Heart right ventricle (tissue), 16 donors: ENCODE measurements at places on chromosomes 5 and 9. TPM values are rescaled to one million over a fixed set of nuclear protein-coding genes. Genes with fewer than 3 reads are reported as not detected.

GRCh38 chr9:14909601-14909960 lies 647 bp downstream of the FREM1 start:
- DNase-seq = no peak

- no peak for DNase-seq
Measured at GRCh38 chr5:166784545-166785078, 1506.8 kb upstream of the WWC1 start.

DNA sequence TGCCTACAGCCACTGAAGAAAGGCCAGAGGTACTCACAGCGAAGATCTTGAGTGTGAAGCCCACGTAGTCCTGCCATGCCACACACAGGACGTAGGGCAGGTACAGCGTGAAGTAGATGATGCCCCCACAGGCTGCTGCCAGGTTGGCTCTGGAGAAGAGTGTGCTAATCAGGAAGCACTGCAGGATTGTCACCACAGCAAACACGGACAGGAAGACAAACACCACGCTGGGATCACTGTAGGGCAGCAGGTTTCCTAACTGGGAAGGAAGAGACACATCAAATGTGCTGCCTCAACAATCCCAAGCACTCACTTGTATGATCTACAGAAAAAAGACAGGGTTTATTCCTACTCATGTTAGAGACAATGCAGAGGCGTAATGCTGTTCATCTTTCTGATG lies 63.0 kb downstream of the NIPSNAP3B start:
- DNase-seq = no peak

DNA sequence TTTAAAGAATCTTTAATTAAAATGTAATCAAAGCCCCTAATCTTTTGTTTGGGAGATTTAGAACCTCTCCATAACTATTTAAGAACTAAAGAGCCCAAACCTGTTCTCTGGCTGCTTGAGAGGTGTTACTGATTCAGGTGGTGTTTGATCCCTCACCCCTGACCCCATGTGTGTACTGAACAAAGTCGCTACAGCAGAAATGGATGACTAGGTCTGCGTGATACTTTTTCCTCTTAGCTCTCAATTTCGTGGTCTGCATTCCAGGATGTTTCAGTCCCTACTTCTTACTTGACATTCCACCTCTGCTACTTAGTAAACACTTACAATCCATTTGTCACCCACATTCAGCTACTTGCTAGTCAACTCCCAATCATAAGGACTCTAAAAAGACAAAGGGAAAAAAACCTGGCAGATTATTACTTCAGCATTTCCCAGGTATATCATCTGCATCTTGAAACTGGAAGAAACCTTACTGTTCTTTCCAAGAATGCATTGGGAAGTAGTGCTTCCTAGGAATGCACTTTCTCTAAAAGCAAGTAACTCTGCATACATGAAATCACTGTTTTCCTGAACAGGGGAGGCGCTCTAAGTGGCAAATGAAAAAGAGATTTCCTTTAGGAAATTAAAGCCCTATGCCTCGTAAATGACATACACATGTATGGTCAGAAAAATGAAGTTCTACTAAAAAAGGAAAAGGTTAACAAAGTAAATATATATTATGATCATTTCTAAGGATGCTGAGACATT lies 1091.6 kb downstream of the PTPRD start:
- no peak for DNase-seq

DNA sequence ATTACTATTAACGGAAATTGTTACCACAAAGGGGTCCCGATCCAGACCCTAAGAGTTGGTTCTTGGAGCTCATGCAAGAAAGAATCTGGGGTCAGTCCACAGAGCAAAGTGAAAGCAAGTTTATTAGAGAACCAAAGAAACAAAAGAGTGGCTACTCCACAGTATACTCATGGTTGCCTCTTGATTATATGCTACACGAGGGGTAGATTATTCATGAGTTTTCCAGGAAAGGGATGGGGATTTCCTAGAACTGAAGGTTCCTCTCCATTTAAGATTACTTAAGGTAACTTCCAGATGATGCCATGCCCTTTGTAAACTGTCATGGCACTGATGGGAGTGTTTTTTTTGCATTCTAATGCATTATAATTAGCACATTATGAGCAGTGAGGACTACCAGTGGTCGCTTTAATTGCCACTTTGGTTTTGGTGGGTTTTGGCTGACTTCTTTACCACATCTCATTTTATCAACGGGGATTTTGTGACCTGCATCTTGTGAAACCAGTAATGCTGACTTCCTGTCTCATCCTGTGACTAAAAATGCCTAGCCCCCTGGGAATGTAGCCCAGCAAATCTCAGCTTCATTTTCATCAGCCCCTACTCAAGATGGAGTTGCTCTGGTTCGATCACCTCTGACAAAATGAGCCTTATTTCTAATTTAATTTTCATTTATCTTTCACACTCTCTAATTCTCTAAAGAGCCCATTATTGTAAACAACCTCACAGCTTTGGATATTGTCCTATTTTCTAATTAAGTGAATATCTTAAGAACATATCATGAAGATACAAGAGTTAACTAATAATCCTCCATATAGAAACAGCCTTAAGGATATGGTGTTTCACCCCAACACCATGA lies 336.3 kb downstream of the RASEF start:
- DNase-seq = no peak

- no peak for DNase-seq
Measured at GRCh38 chr9:82122731-82123130, 134.2 kb downstream of the SPATA31D1 start.

- no peak for DNase-seq
Measured at GRCh38 chr9:133850161-133850560, 112.0 kb upstream of the SARDH start.

DNA sequence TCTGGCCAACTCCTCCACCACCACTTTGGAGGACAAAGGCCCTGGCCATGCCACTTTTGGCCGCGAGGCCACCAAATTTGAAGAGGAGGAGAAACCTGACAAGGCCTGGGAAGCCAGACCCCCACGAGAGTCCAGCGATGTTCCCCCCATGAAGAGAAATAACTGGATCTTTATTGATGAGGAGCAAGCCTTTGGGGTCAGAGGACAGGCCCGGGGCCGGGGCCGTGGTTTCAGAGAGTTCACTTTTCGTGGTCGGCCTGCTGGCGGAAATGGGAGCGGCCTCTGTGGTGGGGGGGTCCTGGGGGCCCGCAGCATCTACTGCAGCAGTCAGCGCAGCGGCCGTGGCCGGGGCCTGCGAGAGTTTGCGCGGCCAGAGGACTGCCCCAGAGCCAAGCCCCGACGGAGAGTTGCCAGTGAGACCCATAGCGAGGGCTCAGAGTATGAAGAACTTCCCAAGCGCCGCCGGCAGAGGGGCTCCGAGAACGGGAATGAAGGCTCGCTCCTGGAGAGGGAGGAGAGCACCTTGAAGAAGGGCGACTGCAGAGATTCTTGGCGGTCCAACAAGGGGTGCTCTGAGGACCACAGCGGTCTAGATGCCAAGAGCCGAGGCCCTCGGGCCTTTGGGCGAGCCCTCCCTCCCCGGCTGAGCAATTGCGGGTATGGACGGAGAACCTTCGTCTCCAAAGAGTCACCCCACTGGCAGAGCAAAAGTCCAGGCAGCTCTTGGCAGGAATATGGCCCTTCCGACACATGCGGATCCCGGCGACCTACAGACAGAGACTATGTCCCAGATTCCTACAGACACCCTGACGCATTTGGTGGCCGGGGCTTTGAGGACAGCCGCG lies 27.4 kb upstream of the POMT1 start:
- DNase-seq = no peak

GRCh38 chr5:34057118-34057517 lies 14.1 kb upstream of the C1QTNF3 start:
- DNase-seq = no peak

DNA sequence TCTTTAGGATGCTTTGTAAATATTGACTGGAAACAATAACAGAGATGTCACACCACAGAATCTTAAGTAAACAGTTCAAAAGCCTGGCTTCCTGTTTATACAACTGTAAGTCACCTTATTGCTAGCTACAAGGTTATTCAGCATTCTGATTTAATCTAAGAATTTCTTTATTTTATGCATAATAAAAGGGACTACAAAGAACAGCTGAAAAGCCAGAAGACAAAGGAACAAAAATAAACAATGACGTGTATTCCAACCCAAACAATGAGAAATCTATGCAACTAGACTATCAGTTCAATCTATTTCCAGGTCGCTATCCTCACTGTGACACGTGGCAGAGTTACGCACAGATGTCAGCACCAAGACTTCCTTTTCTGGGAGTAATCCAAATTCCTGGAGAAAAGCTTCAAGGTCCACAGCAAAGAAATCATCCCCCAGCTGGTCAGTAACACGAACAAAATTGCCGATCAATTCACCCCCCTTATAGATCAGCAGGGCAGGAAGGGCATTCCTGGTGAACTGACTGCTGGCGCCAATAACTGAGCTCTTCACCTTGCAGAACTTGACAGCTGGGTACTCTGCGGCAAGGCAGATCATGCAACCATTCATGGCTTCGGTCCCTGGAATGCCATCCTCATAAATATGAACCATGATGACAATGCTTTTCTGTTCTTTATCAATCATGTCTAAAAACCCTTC lies 8.4 kb downstream of the PDCL start:
- no peak for DNase-seq

GRCh38 chr9:13431692-13432091 lies 152.2 kb upstream of the MPDZ start:
- no peak for DNase-seq

- no peak for DNase-seq
Measured at GRCh38 chr9:134412298-134412711, 86.0 kb downstream of the RXRA start.

GRCh38 chr9:32502464-32502863 lies 23.5 kb downstream of the RIGI start:
- DNase-seq = no peak

- DNase-seq = no peak
Measured at GRCh38 chr9:115357821-115358220, 239.9 kb upstream of the TNC start.

DNA sequence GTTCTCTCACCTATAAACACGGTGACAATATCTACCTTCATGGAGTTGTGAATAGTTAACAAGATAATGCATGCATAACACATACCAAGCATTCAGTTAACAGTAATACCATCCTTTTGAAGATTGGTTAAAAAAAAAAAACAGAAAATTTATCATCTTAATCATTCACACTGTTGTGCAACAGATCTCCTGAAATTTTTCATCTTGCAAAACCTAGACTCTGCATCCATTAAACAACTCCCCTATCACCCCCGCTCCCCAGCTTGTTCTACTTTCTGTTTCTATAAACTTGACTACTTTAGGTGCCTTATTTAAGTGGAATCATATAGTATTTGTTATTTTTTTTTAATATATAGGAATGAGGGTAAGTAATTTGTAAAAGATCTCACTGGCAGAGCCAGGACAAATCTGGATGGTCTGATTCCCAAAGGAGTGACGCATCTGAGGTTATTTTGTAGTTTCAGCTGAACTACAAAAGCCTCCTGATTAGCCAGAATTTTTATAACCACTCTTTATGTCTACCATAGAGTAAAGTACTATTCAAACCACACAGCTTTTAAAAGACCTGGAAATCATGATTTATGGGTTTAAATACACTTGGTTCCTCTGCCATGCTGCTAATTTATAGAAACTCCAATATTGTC lies 93.0 kb downstream of the FANCC start:
- no peak for DNase-seq

SPATA31C1 gene
- total RNA-seq = not detected

KIF24 gene
- 1.2 TPM for total RNA-seq

CRHBP gene
- total RNA-seq = 1.9 TPM

NTMT1 gene
- total RNA-seq = 54.0 TPM

EPB41L4B gene
- 13.8 TPM for total RNA-seq

FAM163B gene
- not detected for total RNA-seq

RGS14 gene
- total RNA-seq = 4.7 TPM

FOXD4L5 gene
- total RNA-seq = not detected

PCDHAC1 gene
- total RNA-seq = 0.08 TPM
